ENCODE measurements at places on chromosomes 7 and 10.

DNA sequence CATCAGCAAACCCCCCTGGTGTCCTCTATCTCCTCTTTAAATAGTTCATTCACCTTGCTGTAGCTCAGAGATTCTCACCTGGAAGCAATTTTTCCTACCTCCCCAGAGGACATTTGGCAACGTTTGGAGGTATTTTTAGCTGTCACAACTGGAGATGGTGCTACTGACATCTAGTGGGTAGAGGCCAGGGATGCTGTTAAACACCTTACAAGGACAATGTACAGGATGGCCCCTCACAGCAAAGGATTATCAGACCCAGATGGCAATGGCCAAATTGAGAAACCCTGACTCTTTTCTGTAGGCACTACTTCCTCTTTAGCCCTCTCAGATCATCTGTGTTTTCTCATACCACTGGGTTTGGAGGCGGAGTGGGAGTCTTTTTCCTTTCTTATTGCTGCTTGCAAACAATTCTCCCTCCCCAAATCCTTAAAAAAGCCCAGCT, 13.2 kb upstream of the TRA2A start:
- no peak for DNase-seq

- DNase-seq: no peak
Observed at GRCh38 chr10:48497780-48498770, 106.8 kb downstream of the ARHGAP22 start.

DNA sequence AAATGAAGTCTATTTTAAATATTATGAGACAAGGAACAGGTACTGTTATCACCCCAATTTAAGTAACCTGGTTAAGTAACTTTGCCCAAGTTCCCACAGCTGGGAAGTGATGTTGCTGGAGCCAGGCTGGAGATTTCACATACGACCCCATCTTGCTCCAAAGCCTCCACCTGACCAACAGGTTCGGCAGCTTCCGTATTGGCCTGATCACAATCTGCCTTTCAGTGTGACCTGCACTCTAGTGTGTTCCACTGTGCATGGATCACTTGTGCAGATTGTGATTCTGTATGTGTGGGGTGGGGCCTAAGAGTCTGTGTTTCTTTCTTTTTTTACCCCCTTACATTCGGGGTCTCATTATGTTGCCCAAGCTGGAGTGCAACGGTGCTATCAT, 66.1 kb downstream of the PRTFDC1 start:
- DNase-seq: no peak

GRCh38 chr10:6995341-6995740, 415.3 kb upstream of the PRKCQ start:
- no peak for DNase-seq

GRCh38 chr7:155333346-155334234, 35.9 kb downstream of the INSIG1 start:
- no peak for DNase-seq

GRCh38 chr7:26447116-26447515, 155.5 kb downstream of the SNX10 start:
- DNase-seq: no peak

DNA sequence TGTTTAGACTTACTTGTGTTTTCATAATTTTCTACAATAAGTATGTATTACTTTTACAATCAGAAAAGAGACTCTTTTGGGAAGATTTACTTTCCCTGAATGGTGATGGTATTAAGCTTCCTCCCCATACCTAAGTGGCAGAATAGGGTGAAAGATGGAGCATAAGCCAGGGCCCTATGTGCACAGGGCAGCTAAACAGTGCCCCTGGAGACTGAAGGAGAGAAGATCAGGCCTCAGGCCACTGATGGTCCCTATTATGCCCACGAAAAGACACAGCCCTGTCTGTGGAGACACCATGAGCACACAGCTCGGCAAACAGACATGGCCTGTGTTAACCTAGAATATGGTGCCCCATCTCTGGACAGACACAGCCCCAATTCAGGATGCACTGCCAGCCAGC, 139.4 kb downstream of the OAT start:
- no peak for DNase-seq

DNA sequence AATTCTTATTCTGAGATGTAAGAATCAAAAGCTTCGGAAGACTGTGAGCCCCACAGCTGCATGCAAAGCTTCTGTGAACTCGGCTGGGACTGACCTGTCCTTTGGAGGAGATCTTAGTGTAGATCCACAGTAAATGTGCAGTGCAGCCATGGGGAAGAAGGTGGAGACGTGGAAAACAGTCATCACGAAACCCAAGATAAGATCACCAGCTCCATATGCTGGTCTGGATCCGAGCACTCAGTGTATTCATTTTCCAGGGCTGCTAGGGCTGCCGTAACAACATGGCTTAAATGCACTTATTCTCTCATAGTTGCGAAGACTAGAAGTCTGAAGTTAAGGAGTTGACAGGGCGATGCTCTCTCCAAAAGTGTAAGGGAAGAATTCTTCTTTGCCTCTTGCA, 143.0 kb upstream of the TCF7L2 start:
- no peak for DNase-seq

DNA sequence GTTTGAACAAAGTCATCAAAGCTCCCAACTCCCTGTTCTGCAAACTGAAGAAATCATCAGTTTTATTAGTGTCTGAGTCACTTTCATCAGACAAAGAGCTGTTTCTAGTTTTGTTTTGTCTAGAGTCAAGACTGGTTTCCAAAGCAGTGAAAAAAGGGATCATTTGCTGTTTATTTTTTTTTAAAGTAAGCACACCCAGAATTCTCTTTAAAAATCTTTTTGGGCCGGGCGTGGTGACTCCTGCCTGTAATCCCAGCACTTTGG, 972.0 kb upstream of the CELF2 start:
- DNase-seq: peak; percentile 8

DNA sequence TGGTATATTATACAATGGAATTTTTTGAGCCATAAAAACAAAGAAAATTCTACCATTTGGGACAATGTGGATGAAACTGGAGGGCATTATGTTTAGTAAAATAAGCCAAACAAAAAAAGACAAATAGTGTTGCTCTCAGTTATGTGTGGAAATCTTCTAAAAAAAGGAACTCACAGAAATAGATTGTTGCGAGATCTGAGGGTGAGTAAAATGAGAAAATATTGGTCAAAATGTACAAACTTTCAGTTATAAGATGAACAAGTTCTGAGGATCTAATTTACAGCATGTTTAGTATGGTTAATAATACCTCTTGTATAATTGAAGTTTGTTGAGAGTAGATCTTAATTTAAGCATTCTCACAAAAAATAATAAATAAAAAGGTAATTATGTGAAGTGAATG, 291.2 kb downstream of the KIF20B start:
- DNase-seq: no peak

DNA sequence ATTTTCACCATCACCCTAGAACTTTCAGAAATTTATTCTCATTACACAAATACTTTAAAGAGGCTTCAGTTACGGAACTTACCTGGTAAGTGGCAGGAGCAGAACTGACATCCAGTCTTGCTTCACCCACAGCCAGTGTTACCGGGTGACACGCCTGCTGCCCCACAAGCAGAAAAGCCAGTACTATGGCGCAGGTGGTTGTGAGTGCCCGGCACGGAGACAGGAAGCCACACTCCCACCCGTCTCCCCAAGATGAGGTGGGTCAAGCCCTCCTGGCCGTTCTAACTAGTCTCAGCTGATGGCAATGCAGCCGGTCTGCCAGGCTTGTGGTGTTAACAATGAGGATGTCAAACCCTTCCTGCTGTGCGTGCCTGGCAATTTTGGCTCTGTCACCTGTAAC, 86.9 kb downstream of the PROSER2 start:
- no peak for DNase-seq

DNA sequence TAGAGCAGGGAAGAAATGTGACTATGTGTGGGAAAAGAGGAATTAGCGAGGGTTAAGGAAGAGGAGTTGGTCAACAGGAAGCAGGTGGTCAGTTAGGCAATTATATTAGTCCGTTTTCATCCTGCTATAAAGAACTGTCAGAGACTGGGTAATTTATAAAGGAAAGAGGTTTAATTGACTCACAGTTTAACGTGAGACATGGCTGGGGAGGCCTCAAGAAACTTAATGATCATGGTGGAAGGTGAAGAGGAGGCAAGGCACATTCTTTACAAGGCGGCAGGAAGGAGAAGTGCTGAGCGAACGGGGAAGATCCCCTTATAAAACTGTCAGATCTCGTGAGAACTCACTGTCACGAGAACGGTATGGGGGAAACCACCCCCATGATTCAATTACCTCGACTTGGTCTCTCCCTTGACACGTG, 35.0 kb downstream of the RAMP3 start:
- no peak for DNase-seq

GRCh38 chr7:116998567-116999175, 45.4 kb downstream of the ST7 start:
- no peak for DNase-seq

- peak; percentile 57 for DNase-seq
Observed at GRCh38 chr10:13439313-13440184, 89.3 kb downstream of the BEND7 start.

DNA sequence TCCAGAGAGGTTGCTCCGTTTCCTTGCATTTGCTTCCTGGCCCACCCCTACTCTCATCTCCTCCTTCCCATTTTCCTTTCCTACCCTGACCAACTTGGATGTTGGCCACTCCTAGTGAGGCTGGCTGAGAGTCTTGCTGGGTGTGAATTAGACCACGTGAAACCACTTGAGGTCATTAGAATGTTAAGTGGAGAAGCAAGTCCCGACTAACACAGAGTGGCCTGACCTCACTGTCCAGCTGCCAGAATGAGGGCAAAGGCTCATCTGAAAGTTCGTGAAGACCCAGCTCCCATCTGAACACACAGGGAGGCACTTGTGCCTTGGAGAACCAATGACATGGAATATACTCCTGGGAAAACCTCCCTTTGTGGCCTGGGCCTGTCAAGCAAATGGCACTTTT, 80.8 kb downstream of the WDR11 start:
- DNase-seq: no peak

GRCh38 chr7:40800771-40801170, 666.0 kb downstream of the SUGCT start:
- no peak for DNase-seq

- peak; percentile 59 for DNase-seq
Observed at GRCh38 chr10:104614245-104614831, 26.8 kb upstream of the SORCS3 start.

DNA sequence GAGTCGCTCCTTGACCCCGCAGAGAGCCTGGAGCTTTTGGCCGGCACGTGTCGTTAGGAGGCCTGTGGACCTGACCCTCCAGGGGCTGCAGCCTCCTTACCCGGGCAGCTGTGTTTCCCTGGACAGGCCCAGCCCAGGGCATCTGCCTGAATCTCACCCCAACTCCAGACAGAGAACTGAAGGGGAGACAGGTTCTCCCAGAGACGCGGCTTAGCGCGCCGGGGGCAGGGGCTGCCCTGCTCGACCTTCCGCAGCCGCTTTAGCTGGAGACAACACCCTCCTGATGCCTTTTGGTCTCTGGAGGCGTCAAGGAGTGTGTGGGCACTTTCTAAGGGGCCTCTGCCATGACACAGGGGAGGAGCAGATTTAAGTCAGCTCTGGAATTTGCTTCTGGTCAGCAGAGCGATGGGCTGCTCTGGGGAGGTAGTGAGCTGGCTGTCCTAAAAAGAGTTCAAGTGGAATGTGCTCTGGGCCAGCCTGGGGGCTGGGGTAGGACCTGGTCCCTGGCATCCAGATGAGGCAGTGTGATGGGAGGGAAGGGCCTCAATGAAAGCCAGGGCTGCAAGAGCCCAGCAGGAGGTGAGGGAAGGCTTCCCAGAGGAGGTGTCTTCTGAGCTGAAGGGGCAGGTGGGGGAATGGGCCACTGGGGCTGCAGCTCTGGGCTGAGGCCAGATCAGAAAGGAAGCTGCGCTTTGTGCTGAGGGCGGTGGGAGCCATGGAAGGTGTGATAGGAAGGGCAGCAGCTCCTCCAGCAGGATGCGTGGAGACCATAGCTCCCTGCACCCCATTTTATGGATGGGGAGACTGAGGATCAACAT, 5.8 kb downstream of the GRIFIN start:
- DNase-seq: no peak

DNA sequence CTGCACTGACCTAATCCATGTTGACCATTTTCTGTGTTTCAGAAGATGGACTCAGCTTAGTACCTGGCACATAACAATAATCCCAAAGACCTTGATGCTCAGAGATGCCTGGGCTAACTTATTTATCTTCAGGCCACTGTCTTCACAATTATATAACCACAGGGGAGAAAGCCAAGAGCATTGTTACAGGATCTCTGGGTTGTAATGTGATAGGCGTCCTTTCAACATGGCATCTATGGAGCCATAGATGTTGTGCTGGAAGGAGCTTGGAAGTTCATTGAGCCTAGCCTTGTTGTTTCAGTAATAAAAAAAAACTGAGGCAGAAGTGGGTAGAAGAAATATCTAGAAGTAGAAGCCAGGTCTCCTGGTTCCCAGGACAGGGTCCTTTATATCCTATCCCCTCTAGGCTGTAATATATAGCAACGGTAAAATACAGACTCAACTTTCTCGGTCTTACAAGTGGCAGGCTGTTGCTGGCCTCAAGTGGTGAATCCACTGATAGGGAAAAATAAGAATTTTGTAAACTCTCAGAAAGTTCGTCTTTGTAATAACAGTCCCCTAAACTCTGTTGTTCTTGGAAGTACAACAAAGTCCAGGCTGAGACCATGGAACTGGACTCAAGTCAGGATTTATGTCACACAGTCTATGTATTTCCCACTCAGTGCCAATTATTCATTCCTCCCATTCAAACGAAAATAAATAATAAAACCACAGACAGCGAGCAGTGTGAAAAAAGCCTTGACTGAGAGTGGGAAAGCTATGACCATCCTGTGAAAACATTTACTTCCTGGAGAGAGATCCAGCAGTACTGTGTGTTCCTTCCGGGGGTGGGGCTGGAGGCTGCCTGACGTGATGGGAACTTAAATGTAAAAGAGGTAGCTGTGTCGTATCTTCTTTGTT, 277.6 kb downstream of the REEP3 start:
- peak; percentile 88 for DNase-seq

DNA sequence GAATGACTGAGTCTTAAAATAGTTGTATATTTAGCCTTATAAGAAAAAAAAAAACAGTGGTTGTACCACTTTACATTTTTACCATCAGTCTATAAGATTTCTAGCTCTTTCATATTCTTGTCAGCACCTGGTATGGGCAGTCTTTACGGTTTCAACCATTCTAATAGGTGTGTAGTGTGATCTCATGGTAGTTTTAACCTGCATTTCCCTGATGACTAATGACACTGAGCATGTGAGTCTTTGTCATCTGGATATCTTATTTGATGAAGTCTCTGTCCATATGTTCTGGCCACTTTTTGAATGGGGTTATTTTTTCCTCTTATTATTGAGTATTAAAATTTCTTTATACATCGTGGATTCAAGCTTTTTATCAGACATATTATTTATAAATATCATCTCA, 365.3 kb upstream of the IGFBP3 start:
- no peak for DNase-seq

GRCh38 chr7:14021069-14021468, 31.6 kb upstream of the ETV1 start:
- peak; percentile 4 for DNase-seq

GRCh38 chr10:118735294-118735693, 19.5 kb downstream of the CACUL1 start:
- DNase-seq: no peak

All from GM03348 (cell line).